ENCODE measurements at places on chromosomes 1 and 21. TPM values are rescaled to one million over a fixed set of nuclear protein-coding genes. Genes with fewer than 3 reads are reported as not detected.
A peak's percentile ranks its signal among the peaks of the same experiment; 100 is the strongest.

DNA sequence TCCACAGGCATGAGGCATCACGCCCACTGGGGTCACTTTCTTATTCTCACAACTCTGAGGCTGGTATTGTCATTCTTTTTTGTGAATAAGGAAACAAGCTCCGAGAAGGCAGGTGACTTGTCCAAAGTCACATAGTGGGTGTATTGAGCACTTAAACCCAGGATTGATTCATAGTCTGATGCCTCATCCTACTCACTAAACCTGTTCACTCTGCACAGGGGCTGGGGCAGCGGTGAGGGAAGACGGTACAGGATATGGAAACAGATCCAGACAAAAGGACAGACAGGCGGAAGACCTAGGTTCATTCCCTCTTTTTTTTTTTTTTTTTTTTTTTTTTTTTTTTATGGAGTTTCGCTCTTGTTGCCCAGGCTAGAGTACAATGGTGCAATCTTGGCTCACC lies 56.6 kb downstream of the NKAIN1 start:
- no peak for DNase-seq

- DNase-seq, result no peak
Measured at GRCh38 chr21:37478794-37479193, 112.2 kb downstream of the DYRK1A start.

- DNase-seq, result no peak
Measured at GRCh38 chr1:46479744-46480350, 9.8 kb upstream of the DMBX1 start.

GRCh38 chr1:97095764-97096163 lies 374.2 kb downstream of the PTBP2 start:
- DNase-seq, result no peak

GRCh38 chr1:41268154-41268770 lies 26.2 kb upstream of the SCMH1 start:
- peak; percentile 72 for DNase-seq

- DNase-seq, result no peak
Measured at GRCh38 chr21:35090403-35090802, 41.3 kb upstream of the RUNX1 start.

LMOD1 gene
- not detected for total RNA-seq
